ENCODE measurements at places on chromosomes 7 and 10.

DNA sequence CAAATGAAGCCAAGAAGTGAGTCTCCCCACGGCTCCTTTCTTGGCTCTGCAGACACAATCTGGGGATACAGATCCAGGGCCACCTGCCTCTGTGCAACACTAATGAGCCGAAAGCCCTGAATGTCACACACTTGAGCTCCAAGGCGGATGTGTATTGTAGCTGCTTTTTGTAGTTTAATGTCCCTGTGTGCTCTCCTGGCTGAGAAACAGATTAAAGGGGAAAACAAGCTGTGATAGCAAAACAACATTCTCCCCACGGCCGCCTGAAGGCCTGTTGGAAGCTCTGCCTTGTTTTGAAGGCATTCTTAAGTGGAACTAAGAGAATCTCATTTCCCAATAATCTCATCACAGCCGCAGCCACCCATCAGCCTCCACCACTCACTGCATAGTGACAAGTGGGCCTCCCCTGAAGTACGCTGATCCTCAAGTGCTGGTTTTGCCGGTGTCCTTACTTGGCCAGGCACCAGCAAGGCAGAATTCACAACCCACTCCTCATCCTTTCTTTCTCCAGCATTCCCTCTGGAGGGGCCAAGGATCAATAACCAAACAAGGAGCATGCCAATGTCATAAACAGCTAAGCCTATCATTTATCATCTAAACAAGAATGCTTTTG, 44.4 kb upstream of the AMPH start:
- DNase-seq, result no peak

DNA sequence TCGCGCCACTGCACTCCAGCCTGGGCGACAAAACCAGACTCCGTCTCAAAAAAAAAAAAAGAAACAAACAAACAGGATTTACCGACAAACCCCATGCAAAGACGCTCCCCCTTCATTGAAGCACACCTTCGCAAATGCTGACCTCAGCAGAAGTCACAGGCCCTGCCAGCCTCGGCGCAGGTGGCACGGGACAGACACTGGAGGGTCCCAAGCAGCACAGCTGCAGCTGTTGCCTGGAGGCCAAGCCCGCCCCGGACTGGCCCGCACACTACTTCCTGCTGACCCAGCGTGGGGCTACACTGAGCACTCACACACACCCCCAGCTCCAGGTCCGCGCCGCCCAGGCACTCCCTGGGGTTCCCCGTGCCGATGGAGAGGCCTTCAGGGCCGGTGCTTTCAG, 31.2 kb downstream of the SNX8 start:
- DNase-seq, result no peak

DNA sequence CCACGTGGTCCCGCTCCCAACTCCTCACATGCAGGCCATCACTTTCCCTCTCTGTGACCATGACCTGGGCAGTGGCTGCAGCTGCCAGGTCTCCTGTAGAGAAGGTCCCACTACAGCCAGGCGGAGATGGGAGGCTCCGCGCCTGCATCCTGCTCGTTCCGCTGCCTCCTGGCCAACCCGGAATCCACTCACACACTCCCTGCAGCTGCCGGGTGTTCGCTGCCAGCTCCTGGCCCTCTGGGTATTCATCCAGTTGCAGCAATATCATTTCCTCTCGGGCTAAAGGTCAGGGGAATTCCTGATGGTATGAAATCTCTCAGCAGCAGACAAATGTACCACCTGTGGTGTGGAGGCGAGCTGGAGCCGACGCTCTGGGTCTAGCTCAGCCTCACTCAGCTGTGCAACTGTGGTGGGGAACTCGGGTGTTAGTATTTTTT, 65.7 kb downstream of the TLL2 start:
- no peak for DNase-seq

DNA sequence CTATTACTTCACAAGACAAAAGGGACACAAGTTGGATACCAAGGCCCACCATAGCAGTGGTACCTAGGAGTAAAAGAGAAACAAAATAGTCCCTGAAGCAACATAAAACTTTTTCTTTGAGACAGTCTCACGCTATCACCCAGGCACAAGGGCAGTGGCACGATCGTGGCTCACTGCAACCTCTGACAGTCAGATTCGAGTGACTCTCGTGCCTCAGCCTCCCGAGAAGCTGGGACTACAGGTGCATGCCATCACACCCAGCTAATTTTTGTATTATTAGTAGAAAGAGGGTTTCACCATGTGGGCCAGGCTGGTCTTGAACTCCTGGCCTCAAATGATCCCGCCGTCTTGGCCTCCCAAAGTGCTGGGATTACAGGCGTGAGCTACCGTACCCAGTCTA, 59.0 kb upstream of the KCNMA1 start:
- no peak for DNase-seq

GRCh38 chr10:88565072-88565471, 18.0 kb downstream of the RNLS start:
- DNase-seq, result no peak

DNA sequence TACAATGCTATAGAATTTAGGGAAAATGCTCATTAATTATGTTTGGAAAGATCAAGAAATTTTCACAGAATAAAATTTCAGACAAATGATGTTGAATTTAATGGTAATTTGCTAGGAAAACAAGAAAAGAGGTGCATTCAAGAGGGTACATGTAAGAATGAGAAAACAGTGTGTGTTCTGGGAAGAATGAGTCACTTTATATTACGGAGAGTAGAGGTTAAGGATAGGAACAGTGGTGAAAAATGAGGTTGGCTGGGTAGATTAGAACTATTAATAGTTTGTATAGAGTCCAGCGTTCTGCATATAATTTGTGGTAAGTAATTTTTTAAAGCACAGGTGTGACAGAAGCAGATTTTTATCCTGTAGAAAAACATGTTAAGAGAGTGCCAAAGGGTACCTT, 336.7 kb upstream of the MBL2 start:
- DNase-seq, result no peak

DNA sequence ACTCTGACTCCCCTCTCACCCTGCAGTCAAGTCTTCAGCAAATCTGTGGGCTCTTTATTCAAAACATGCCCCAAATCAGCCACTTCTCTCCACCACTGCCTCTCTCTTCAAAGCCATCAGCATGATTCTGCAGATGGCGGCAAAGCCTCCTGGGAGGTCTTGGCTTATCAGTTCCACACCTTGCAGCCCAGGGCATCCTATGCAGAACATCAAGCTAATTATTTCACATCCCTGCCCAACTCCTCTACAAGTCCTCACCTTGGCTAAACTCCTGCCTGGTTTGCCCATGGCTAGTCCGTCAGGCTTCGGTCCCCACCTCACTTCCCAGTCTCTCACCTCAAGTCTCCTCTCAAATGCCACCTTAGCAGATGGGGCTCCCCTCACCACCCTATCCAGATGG, 70.2 kb downstream of the PIP4K2A start:
- no peak for DNase-seq

DNA sequence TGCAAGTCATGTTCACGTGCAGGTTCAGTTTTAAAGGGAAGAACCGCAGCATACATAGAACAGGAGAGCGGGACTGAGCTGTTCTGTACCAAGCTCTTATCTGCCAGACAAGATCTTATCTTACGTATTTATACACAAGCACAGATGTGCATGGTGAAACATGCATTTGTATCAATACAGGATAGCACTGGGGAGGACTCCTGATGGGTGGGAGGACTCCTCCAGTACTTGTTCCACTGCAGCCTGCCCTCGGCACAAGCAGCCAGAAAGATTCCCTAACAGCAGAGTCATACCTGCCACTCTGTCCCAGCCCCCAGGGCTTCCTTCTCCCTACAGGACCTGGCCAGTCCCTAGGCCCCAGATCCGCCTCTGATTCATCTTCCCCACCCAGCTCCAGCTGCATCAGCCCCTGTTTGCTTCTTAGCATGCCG, 13.2 kb upstream of the PRKCQ start:
- no peak for DNase-seq

GRCh38 chr10:98173260-98173659, 38.8 kb downstream of the R3HCC1L start:
- DNase-seq, result no peak

- no peak for DNase-seq
Observed at GRCh38 chr7:43044511-43044910, 67.9 kb upstream of the HECW1 start.

- no peak for DNase-seq
Observed at GRCh38 chr7:69728304-69728703, 130.0 kb downstream of the AUTS2 start.

- no peak for DNase-seq
Observed at GRCh38 chr7:152527610-152528032, 91.8 kb upstream of the KMT2C start.

- no peak for DNase-seq
Observed at GRCh38 chr7:128006550-128007302, 24.5 kb downstream of the LRRC4 start.

DNA sequence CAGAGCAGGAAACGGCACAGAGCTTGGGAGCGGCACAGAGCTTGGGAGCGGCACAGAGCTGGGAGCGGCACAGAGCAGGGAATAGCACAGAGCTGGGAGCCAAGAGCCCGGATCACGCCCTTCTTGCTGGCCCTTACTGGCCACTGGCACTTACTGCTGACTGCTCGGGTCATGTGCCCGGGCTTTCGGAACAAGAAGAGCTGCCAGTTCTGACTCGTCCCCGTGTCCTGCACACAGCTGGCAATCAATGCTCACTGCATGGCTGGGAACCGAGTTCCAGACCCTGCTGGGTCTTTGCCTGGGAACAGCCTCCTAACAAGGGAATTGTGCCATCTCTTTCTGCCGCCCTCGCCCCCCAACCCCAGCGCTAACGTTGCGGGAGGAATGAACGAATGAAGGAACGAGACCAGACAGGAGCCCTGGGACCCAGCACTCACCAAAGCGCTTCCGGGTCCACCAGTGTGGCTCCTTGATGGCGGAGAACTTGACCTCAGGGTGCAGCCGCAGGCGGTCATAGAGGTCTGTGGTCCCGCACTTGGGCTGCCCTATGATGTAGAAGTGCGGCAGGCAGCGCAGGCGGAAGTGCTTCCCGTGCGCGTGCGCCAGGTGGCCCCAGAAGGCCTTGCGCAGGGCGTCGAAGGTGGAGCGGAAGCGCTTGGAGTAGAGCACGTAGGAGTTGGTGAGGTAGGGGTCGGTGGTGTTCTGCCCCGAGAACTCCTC, 49.1 kb downstream of the CHST15 start:
- DNase-seq, result no peak

- DNase-seq, result no peak
Observed at GRCh38 chr10:129375171-129375570, 91.9 kb upstream of the MGMT start.

GRCh38 chr7:117781707-117782106, 91.5 kb downstream of the CTTNBP2 start:
- DNase-seq, result no peak

- DNase-seq, result no peak
Observed at GRCh38 chr7:51186531-51186930, 130.1 kb downstream of the COBL start.

GRCh38 chr10:97179731-97180362, 5.9 kb downstream of the SLIT1 start:
- no peak for DNase-seq

- DNase-seq, result no peak
Observed at GRCh38 chr7:158348446-158348845, 239.2 kb downstream of the PTPRN2 start.

- no peak for DNase-seq
Observed at GRCh38 chr10:86043236-86043635, 323.4 kb downstream of the GRID1 start.

GRCh38 chr10:71726580-71727104, 7.1 kb upstream of the C10orf105 start:
- no peak for DNase-seq

GRCh38 chr10:182441-183201, 47.4 kb downstream of the ZMYND11 start:
- no peak for DNase-seq

Data from HS-27A (cell line).